ENCODE measurements at places on chromosomes 3 and 15. TPM values are rescaled to one million over a fixed set of nuclear protein-coding genes. Genes with fewer than 3 reads are reported as not detected.

GRCh38 chr15:57382215-57382614 lies 5.9 kb downstream of the CGNL1 start:
- peak; percentile 72 for DNase-seq

- DNase-seq = no peak
Observed at GRCh38 chr3:86785386-86785785, 205.6 kb downstream of the VGLL3 start.

DNA sequence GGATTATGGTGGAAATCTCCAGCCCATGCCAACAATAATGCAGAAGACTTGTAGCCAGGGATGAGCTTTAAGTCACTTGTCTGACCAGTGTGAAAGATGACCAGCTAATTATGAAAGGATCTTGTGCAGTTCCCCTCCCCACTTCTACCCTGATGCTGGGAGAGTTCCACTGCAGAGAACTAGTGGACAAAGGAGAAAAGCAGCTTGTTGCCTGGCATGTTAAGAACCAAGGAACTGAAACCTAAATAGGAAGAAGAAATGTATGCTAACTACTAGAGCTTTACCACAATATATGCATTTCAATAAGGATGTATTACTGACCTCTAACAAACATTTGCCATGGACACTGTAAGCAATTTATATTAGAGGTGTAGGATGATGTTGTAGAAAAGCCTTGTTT lies 52.2 kb upstream of the CSTA start:
- no peak for DNase-seq

DNA sequence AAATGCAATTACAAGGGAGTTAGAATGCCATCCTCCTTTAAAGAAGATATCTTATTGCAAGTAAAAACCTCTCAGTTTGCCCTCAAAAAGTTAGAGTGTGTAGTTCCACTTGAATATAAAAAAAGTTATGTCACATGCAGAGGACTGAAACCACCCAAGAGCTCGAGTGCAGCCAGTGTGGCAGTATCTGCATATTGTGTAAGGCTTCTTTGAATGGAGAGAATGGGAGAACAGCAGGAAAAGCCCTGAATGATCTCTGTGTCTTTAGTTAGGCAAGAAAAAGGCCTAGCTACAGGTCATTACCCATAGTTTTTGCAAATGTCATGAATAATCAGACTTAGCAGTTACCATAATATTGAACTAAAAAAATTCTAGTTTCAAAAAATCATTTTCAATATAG lies 13.9 kb upstream of the TEX9 start:
- DNase-seq = no peak

DNA sequence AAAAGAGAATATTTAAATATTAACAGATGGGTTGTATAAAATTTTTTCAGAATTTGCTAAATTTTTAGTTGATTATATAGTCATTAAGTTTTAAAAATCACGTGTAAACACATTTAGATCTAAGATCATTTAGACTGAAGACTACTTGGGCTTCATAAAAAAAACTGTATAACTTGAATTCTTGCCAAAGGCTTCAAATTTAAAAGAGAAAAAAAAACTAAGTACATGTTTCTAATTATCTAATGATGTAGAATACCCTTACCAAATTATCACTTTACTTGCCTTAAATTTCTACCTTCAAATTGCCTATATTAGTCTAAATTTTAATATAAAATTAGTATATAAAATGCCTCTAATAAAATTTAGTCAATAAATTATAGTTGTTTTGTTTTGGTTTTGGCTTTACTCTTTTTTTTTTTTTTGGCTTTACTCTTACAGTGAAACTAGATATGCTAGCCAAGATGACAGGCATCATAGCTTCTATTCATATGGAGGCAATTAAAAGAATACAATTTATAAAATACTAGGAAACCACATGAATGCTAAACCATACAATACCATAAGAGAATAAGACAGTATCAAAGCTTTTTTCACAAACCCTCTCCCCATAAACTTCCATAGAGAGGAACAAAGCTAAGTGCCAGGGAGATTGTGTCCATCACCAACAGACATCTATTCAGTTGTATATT lies 183.1 kb upstream of the KCNMB2 start:
- DNase-seq = no peak

The PLA2G4E gene
- not detected for total RNA-seq

The FOXB1 gene
- not detected for total RNA-seq
